Esophagus squamous epithelium (tissue), 5 donors: ENCODE measurements at places on chromosomes 7 and 10.

- DNase-seq: no peak
Observed at GRCh38 chr10:21614000-21614399, 80.0 kb downstream of the MLLT10 start.

- DNase-seq: no peak
Observed at GRCh38 chr10:79904671-79905321, 44.1 kb downstream of the SFTPD start.

DNA sequence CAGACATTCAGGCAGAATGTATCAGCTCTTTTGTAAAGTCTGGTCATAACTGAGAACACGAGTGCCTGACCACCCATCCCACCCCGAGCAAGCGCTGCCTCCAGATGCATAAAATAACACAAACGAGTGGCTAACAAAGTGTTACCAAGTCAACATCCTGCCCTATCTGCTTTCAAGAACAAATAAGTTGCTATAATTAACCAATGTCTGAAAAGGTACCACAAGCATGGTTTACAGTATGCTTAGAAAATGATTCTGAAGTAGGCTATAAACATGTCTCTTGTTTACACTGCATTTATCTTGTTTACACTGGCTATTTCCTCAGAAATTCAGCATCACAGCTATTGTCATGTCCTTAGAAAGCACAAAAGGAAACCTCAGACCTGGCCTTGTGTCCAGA, 49.5 kb downstream of the PIK3AP1 start:
- no peak for DNase-seq

DNA sequence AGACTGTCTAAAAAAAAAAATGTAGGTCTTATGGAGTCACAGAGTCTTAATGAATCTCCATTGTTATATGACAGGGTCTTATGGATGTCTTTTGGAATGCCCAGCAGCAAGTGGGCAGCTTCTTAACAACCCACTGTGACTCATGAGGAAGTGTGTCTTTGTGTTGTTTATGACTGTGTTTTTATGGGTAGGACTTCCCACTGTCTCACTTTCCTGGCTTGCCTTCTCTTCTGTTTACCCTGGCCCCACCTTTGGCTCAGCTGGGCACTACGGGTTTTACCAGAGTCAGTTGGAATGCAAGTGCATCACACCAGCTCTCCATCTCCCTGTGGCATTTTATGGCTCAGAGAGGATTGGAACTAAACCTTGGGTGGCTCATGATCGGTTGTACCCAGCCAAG, 580.5 kb downstream of the AUTS2 start:
- DNase-seq: no peak

DNA sequence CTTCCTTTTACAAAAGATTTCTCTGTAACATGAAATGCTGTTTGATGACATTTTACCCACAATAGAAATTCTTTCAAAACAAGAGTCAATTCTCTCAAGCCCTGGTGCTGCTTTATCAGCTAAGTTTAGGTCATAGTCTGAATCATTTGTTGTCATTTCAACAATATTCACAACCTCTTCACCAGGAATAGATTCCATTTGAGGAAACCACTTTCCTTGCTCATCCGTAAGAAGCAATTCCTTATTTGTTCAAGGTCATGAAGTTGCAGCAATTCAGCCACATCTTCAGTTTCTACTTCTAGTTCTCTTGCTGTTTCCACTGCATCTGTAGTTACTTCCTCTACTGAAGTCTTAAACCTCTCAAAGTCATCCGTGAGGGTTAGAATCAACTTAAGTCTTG, 315.3 kb downstream of the TYW1 start:
- no peak for DNase-seq

- DNase-seq: no peak
Observed at GRCh38 chr7:149791-150636, 42.4 kb upstream of the FAM20C start.

DNA sequence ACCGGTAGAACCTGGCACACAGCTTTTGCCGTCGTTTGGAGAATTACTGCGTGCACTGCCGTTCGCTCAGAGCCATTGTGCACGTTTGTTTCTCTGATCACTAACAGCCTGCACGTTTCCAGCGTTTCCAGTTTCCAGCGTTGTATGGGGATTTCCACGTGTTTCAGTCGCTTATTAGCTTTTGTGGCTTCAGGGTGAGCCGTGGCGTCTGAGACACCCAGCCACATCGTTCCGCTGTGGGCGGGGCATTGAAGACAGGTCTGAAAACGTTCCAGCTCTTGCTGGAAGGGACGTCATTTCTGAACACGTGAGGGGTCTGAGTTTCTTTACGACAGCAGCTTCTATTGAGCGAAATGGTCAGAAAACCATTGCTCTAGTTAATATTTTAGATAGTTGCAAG, 164.8 kb downstream of the DNAJB6 start:
- no peak for DNase-seq

- no peak for DNase-seq
Observed at GRCh38 chr7:86094166-86094669, 549.5 kb upstream of the GRM3 start.

DNA sequence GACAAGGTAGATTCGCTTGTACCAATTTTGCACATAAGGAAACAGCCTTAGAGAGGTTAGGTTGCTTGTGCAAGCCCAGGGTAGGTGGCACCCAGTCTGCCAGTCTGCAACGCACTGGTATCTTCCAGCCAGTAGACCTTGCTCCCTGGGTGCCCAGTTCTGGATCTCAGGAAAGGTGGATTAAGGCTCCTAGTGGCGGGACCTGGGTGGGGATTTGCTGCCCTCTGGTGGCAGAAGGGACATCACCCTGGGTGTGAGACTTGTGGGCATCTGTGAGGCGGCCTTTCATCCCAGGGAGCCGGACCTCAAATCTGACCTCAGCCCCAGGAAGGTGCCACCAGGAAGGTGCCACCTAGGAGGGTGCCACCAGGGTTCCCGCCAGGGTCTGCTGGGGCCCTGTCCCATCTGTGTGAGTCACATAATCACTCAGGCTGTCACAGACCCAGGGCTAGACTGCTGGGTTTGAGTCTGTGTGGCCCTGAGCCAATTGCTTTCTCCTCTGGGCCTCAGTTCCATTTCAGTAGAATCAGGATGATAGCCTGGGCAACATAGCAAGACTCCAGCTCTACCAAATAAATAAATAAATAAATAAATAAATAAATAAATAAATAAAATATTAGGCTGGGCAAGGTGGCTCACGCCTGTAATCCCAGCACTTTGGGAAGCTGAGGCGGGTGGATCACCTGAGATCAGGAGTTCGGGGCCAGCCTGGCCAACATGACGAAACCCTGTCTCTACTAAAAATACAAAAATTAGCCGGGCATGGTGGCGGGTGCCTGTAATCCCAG, 5.3 kb upstream of the PRKRIP1 start:
- no peak for DNase-seq

- no peak for DNase-seq
Observed at GRCh38 chr7:64999165-65000004, 7.1 kb downstream of the ERV3-1 start.

GRCh38 chr10:95789902-95790301, 33.9 kb downstream of the ENTPD1 start:
- DNase-seq: no peak

DNA sequence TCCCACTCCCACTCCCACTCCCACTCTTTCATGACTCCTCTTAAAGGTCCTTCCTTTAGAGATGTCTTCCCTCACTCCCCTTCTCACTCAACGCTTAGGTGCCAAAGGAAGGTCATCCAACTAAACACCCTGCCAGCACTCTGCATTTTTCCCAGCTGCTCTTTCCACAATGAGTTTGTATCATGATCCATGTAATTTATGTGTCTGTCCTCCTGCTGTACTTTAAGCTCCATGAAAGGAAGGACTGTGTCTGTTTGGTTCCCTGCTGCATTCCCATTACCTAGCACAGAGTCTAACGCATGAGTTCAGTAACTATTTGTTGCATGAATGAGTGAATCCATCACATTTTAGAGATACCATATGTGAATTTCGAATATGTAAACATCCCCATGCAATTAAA, 252.7 kb downstream of the KIF20B start:
- no peak for DNase-seq

GRCh38 chr10:92014620-92015019, 91.0 kb downstream of the BTAF1 start:
- DNase-seq: no peak

- DNase-seq: no peak
Observed at GRCh38 chr7:21771266-21771665, 174.4 kb downstream of the CDCA7L start.

GRCh38 chr10:71205468-71205867, 6.9 kb upstream of the UNC5B start:
- DNase-seq: no peak

DNA sequence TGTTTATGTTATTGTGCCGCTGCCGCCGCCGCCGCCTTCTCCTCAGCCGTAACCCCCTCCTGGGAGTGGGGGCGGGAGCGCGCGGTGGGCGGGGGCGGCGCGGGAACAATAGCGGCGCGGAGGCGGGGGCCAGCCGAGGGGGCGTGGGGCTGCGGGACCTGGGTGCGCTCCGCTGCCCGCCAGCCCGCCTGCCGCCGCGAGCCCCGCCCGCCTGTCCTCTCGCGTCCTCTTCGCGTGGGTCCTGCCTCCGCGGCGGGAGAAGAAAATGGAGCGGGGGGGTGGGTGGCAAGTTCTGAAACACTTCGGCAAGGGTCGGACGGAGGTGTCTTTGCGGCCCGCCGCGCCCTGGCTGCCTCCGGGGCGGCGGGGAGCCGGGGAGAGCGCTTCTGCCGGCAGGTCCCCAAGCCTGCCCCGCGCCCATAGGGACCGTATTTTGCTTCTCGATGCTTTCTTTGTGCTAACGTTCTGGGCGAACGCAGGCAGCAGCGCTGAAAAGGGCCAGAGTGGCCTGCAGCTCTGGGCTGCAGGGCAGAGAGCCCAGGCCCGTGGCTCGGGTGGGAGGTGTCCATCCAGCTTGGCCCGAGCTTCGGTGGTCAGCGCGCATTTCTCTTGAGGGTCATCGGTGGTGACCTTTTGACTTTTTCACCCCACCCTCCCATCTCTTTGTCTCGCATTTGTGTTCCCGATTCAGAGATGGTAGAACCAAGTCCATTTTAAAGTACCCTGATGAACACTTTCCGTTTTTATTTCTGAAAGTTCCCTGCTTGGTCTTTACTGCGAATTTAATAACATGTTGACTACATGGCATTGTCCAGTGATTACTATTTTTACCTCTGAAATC, 613 bp downstream of the MAPK8 start:
- no peak for DNase-seq

GRCh38 chr10:14396411-14397048, 65.8 kb upstream of the FRMD4A start:
- no peak for DNase-seq

DNA sequence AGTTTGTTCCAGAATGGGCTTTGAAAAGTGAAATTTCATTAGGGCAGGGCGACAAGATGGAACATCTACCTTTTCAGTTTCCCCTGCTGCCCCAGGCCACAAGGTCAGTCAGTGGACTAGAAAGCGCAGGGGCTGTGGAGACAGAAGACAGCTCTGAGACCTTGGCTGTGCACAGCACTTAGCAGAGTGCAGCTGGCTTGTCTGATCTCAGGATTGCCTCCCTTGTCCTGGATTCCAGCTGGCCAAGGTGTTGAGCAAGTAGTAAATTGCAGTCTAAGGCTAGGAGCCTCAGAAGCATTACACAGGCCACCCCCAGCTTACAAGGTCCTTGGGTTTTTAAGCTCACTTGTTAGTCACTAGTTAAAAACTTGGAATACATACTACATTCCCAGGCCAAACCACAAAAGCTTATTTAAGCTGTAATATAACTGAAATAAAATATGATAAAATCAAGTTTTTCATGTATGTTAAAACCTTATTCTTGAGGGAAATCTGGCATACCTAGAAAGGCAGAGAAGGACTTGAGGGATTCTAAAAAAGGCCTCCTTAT, 67.3 kb upstream of the NPY start:
- no peak for DNase-seq

DNA sequence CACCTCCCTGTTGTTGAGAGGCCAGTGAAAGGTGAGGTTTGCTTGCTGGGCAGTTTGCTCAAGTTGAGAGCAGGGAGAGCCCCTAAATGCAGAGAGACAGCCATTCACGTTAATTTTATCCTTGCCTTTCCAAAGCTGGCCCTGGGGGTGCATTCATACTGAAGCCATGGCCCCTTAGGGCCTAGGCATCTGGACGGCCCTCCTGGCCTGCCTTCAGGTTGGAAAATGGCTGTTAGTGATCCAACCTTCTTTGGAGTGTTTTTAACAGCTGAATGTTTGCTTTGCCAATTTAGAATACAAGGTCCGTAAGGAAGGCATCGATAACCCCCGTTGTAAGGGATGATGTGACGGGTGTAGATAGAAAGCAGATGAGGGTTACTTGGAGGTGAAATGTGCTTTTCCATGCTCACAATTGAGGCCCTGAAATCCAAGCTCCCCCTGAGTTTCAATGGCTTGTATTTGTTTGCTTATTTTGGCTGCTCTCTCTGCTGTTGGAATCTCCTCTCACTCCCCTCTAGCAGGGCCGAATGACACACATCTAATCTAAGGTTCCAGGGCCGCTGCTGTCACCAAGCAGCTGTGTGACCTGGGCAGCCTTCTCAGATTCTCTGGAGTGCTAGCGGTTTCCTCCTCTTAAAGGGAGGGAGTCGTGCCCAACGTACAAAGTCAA, 171.6 kb upstream of the MKI67 start:
- no peak for DNase-seq

GRCh38 chr7:151381348-151382078, 28.3 kb downstream of the WDR86 start:
- DNase-seq: no peak

DNA sequence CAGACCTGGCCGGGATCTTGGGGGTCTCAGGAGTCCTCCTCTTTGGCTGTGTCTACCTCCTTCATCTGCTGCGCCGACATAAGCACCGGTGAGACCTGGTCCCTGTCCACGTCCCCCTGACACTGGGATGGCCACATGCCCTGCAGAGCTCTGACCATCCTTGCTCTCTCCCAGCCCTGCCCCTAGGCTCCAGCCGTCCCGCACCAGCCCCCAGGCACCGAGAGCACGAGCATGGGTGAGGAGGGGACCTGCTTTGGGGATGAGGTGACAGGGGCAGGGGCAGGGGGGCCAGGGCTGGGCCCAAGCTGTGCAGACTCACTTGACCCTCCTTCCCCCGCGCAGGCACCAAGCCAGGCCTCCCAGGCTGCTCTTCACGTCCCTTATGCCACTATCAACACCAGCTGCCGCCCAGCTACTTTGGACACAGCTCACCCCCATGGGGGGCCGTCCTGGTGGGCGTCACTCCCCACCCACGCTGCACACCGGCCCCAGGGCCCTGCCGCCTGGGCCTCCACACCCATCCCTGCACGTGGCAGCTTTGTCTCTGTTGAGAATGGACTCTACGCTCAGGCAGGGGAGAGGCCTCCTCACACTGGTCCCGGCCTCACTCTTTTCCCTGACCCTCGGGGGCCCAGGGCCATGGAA, 959 bp downstream of the PVRIG start:
- no peak for DNase-seq

DNA sequence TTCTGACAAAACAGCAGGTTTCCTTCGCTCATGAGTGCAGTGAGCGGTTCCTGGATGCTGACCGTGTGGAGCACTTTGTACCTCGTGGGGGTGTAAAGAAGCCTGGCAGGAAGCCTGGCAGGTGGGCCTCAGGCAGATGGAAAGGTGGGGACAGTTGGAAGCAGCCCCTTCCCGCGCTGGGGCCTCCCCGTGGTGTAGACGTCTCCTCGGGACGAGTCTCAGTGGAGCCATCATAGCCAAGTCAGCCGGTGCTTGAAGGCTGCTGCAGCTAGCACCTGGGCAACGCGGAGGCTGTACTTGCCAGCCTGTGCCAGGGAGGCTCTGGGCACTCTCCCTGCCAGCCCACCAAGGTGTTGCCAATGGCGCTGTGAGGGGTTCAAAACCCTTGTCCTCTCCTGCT, 154.5 kb downstream of the WDR37 start:
- DNase-seq: no peak
